Upper lobe of left lung (tissue), 6 donors: ENCODE measurements at places on chromosomes 7 and 10.

GRCh38 chr7:136086712-136087111 is 109.6 kb upstream of the MTPN start:
- peak; percentile 78 for DNase-seq

DNA sequence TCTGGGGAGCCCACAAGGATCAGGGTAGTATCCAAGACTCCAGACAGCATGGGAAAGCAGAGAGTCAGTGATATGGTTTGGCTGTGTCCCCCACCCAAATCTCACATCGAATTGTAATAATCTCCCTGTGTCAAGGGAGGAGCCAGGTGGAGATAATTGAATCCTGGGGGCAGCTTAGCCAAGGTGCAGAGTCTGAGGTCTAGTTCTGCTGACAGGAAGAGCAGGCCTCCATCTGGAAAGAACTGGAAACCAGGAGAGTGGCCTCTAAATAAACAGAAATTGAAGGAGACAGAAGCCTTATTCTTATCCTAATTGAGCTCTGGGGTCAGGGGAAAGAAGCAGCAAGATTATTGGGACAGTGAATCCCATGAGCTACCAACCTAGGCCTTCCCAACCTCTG is 146.7 kb upstream of the NRP1 start:
- no peak for DNase-seq

GRCh38 chr7:79774150-79774549 is 320.7 kb upstream of the MAGI2 start:
- DNase-seq = no peak

DNA sequence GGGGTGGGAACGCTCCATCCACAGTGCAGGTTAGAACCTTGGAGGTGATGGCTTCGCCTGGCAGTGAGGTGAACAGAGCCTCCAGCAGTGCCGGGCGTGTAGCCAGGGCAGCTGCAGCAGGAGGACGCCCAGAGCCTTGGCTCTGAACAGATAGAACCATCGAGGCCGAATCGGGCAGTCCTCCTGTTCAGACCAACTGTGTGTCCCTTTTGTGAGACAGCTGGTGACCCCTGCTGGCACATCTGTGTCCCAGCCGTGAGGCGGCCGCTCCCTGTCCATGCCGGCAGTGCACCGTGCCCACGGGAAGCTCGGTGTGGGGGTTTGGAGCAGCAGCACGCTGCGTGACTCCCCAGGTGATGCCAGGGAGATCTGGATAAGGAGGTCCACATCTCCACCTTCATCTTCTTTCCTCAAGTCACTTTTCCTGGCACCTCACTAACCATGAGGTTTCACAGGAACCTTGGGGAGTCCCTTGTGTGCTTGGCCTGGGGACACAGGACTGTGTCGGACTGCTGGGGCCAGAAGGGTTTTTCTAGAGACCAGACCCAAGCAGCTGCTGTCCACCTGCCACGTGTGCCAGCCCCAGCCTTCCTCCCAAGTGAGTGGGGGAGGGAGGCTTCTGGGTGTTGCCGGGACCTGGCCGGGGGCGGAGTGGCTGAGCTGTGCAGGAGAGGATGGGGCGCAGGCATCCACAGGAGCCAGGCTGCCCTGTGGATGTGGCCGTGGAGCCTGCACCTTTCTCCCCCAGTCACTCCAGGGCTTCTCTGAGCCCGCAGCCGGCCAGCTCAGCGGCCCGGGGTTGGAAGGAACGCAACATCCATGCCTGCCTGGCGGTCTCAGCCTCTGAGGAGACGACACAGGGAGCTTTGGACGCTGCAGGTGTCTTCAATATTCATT is 69.4 kb downstream of the DNAJB6 start:
- DNase-seq = no peak

GRCh38 chr10:112520914-112521313 is 73.9 kb downstream of the VTI1A start:
- DNase-seq = no peak

DNA sequence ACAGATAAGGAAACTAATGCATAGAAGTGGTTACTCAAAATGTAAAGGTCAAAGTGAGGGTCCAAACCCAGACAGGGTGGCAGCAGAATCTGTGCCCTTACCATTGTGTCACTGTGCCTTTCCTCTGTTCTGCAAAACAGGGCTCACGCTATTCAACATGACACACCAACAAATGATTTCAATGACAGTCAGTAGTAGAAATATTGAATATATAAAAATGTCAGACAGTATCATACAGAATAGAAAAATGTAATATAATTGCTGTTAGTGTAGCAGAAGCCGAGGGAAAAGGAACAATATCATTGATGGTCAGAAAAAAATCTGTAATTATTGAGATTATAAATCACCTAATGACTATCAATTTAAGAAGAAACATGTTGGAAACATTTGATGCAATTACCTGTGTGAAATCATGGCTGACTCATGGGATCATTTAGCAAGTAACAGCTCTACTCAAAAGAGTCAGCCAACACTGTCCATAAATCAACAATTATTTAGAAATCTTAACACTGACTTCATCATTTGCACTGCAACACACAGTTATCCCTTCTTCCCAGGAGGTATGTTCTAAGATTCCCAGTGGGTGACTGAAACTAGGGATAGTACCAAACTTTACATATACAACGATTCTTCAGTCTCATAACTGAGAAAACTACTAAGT is 198.7 kb downstream of the DGKI start:
- DNase-seq = no peak

DNA sequence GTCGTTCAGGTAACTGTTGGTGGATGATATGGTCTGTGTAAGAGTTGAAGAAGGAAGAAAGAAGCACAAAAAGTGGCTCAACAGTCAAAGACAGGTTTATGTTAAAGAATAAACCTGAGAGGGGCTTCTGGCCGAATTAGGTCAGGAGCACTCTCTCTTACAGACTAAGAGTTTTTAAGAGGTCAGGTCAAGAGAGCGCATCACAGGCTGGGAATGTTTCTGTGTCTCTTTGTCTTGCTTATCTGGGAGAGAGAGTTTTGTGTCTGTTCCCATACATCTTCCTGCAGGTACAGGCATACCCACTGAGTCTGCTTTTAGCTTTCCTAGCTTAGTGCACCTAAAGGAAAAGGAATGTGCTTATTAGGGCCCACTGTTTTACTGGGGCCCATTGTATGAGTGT is 22.2 kb upstream of the PRPF18 start:
- DNase-seq = no peak
